ENCODE measurements at places on chromosomes 2 and 18.

DNA sequence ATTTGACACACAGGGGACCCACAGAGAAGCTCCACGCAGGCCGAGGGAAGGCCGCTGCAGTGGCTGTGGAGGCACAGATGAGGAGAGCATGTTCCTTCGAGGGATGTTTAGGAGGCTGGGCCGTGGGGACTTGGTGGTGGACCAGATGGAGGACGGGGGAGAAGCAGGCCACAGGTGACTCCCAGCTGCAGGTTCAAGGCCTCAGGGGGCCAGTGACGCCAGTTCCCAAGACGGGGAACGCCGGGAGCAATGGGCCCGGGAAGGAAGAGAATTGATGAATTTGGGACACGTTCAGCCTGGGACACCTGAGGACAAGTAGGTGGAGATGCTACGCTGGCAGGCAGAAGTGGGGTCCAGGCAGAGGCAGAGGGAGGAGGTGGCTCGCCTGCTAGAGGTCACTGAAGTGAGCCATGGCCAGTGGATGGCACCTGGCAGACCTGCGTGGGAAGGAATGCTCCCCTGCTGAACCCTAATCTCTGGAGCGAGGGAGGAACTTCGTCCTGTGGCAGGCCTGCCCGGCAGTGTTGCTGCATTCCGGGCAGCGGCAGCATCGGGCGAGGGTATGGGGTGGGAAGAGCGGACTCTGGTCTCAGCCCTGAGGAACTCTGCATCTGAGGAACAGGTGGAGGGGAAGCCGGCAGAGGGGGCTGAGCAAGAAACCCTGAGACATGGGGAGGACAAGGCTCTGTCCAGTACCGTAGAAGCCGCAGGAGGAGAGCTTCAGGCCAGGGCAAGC lies 25.2 kb upstream of the HPCAL1 start:
- DNase-seq = no peak

DNA sequence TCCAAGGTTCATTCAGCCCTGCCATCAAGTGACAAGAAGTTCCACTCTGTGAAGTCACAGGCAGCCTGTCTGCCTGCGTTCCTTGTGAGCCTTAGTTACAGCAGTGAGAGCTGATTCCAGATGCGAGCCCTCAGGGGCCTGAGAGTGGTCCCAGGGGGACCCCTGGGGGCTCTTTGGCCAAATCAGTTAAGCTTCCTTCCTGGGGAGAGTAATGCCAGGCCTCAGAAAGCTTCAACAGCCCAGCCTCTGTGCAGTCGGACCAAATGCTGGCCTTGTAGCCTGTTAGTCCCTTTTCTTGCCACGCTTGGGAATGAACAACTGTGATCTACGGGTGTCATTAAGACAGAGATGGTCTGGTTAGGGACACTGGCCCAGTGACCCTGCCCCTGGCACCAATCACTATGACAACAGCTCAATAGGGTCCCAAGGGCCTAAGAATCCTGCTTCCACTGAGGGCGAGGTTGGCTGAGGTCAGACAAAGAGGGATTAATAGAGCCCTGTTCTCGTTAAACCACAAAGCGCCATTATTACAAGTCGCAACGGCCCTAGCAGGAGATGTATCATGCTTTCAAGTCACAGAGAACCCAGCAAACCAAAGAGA lies 50.9 kb downstream of the HS1BP3 start:
- DNase-seq = no peak

DNA sequence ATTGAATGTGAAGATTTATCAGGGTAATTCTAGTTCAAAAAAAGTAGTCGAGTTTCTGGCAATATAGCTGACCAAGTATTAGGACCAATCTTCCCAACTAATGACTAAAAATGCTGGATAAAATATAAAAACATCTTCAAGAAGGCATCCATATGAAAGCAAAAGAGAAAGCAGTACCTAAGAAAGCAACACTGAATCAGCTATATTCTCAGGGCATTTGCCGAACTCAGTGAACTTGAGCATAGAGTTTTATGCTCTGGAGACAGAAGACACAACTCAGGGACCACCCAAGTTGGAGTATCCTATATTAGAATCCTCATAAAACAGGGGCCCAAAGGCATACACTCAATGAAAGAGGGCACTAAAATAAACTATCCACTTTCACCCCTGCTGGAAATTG lies 103.7 kb upstream of the HNRNPA3 start:
- no peak for DNase-seq

DNA sequence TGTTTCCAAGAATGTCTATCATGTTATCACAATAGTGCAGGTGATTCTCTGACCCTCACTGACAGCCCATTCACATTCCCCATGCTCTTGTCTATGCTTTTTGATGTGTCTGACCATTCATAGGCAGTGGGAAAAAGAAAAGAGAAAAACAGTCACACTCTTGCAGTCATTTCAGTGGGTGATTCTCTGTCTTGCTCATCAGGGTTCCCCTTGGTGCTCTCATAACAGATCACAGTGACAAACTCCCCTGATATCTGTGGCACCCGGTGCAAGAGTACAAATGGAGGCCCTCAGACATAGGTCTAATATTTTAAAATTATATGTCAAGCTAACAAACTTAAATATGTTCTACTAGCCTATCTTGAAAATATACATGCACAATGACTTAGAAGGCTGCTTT lies 72.7 kb upstream of the PPP1CB start:
- no peak for DNase-seq

GRCh38 chr18:73040247-73040646 lies 172.5 kb upstream of the NETO1 start:
- no peak for DNase-seq

GRCh38 chr2:170396799-170397459 lies 219.0 kb downstream of the MYO3B start:
- DNase-seq = no peak

DNA sequence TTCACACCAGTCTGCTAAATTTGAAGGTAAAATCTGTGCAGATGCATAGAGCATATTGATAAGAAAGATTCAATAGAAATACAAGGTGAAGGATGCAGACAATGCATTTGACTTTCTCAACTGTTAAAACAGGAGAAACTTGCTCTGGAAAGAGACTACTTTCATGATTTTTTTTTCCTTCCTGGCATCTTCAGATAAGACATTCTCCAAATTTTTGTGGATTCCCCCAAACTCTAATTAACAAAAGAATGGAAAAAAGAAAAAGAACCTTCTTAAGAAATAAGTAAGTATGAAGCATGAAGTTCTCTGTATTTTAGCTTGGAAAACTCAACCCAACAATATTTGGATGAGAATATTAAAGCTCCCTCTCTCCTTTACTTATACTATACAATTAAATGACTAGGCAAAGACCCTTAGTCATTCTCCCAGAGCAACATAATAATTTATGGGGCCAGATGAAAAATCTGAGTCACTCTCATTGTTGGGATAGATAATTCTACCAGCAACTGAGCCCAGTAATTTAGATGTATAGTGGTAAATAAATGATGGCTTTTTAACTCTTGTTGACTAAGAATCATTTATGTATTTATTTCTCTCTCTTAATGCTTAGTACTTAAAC lies 298.7 kb upstream of the COL3A1 start:
- DNase-seq = no peak

- no peak for DNase-seq
Observed at GRCh38 chr18:12027046-12027445, 45.7 kb downstream of the IMPA2 start.

All from activated CD8-positive, alpha-beta memory T cell treated with anti-CD3 and anti-CD28 coated beads, Interleukin-2, amount 50 U/mL, for 4 hours (primary cell).